DND-41 (cell line): ENCODE measurements at places on chromosomes 3 and 15.

GRCh38 chr3:147705651-147706051 lies 296.5 kb downstream of the ZIC1 start:
- no peak for DNase-seq

GRCh38 chr3:8456412-8456811 lies 45.2 kb upstream of the LMCD1 start:
- no peak for DNase-seq

DNA sequence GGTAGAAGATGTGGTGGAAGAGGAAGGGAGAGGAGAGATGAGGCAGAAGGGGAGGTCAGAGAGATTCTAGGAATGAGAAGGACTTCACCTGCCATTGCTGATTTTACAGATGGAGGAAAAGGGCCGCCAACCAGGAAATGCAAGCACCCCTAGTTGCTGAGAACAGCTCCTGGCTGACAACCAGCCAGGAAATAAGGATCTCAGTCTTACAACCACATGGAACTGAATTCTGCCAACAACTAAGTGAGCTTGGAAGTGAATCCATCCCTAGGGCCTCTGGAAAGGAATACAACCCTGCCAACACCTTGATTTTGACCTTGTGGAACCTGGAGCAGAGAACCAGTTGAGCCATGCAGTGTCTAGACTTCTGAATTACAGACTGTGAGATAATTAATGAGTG lies 86.6 kb downstream of the EDEM1 start:
- no peak for DNase-seq

- no peak for DNase-seq
These were observed 405.7 kb downstream of the LSAMP start for GRCh38 chr3:116039651-116039985.

GRCh38 chr3:52525680-52526561 lies 7.7 kb downstream of the NT5DC2 start:
- no peak for DNase-seq

GRCh38 chr3:135034891-135035440 lies 239.9 kb downstream of the EPHB1 start:
- DNase-seq, result no peak

DNA sequence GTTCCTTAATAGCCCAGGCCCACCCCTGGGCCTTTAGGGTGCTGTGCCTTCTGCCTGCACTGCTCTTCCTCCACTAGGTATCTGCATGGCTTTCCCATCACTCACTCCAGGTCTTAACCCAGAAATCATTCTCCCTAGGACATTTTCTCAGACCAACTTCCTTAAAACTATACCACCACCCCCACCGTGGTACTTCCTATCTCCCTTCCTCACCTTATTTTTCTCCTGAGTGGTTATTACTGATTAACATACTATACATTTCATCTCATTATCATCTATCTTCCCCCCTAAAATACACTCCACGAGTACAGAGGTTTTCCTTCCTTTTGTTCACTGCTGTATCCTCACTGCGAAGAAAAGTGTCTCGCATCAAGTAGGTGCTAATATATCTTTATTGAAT lies 115.2 kb downstream of the ANO10 start:
- no peak for DNase-seq

DNA sequence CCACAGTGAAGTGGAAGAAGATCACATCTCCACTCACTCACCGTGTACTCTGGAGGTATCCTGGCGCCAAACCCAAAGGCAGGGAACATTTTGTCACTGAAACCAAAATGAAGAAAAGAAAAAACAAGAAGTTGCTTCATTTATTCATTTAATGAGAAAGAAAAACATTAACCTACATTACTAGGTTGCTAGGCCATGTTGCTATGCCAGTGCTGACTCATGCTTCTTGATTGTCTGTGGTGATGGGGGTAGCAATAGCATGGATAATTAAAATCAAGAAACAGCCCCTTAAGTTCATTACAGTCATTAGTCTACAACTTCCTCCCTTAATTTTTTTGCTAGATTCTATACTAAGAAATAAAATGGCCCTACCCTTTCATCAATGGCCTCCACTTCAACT lies 52.7 kb upstream of the MRPL3 start:
- DNase-seq, result no peak

- no peak for DNase-seq
These were observed 79.9 kb upstream of the RGMA start for GRCh38 chr15:93168910-93169309.

GRCh38 chr3:25007974-25008658 lies 419.9 kb upstream of the RARB start:
- DNase-seq, result no peak
